Calu3 (cell line): ENCODE measurements at places on chromosomes 11 and 22.

GRCh38 chr22:37913233-37913721 lies 7.2 kb downstream of the MICALL1 start:
- no peak for DNase-seq

DNA sequence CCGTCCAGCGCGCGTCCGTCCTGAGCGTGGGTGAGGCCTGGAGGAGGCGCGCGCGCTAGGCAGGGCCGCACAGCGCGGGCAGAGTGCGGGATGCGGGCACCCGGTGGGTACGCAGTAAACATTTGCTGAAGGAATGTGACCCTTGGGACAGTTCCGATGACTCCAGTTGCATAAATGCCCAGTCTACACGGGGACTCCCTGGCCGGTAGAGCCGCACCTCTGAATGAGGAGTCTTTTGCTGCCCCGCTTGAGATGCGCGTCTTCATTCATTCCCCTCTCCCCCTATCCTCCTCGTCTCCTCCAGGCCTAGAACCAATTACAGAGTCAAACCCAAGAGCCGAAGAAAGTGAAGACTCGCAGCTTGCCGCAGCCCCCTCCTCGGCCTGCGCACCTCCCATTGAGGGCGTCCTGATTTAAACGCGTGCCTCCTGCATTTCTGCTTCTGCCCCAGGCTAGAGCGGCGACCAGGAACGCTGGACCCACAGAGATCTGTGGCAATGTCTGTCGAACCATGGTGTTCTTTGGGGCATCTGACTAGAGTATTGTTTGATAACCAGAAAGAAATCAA lies 729 bp upstream of the CHKB start:
- no peak for DNase-seq

GRCh38 chr22:44887941-44888366 lies 121.9 kb downstream of the PHF21B start:
- DNase-seq = no peak

DNA sequence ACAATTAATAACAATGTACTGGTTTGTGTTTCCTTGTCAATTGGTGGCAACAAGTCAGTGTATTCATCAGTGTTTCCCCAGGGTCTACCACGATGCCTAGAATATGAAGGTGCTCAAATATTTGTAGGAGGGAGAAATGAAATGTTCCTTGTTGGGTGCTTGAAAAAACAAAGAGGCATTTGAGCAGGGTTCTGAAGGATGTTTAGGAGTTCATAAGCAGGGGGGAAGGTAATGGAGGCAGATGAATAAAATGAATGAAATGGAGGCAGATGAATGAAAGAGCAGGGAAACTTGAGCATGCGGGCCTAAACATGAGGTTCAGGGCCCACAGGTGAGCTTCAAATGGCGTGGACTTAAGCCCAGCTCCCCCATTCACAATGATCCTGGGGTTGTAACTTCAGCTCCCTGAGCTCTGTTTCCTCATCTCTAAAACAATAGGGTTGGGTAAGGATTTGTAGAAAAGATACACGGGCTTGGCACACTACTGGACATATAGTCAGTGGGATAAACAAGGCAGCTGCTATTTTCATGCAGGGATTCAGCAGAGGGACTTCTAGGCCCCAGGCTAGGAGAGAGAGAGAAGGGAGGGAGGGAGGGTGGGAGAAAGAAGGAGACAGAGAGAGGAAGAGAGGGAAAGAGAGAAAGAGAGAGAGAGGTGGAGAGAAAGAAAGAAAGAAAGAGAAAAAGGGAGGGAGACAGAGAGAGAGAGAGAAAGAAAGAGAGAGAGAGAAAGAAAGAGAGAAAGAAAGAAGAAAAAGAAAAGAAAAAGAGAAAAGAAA lies 73.7 kb downstream of the MN1 start:
- no peak for DNase-seq

DNA sequence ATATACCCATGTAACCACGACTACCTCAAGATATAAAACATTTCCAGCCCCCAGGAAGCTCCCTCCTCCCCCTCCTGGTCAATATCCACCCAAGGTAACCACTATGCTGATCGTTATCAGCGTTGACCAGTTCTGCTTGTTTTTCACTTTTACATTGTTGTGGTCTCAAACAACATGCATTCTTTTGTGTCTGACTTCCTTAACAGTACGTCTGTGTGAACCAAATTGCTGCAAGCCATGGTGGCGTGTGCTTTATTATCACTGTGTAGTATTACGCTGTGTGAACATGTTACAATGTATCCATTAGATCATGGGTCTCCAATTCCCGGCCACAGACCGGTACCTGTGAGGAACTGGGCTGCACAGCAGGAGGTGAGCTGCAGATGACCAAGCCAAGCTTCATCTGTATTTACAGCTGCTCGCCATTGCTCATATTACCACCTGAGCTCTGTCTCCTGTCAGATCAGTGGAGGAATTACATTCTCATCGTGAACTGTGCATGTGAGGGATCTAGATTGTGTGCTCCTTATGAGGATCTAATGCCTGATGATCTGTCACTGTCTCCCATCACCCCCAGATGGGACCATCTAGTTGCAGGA lies 15.5 kb upstream of the GRK3 start:
- peak; percentile 8 for DNase-seq

- DNase-seq = no peak
Measured at GRCh38 chr11:40513281-40513680, 946.2 kb downstream of the LRRC4C start.

- DNase-seq = peak; percentile 91
Measured at GRCh38 chr22:31055635-31056159, 25.4 kb upstream of the SMTN start.

DNA sequence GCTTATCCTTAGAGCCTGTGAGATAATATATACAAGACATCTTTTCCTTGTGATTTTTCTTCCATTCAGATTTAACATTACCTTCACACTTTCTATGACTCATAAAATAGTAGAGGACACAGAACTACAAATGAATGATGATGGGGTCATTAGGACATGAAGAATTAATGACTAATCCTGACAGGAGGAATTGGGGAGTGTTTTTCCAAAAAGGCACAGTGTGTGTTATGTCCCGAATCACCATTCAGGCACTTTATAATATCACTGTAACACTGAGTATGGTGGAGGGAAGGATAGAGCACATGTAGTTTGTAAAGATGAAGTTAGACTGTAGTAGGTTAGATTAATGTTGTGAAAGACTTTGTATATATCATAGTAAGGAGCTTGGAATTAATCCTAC lies 391.3 kb downstream of the JRKL start:
- DNase-seq = no peak

- DNase-seq = no peak
Measured at GRCh38 chr11:100794446-100794845, 107.4 kb downstream of the ARHGAP42 start.
